CD4-positive, alpha-beta T cell treated with Interleukin-4 for 4 hours (primary cell): ENCODE measurements at places on chromosomes 5 and 9.
A peak's percentile ranks its signal among the peaks of the same experiment; 100 is the strongest.

DNA sequence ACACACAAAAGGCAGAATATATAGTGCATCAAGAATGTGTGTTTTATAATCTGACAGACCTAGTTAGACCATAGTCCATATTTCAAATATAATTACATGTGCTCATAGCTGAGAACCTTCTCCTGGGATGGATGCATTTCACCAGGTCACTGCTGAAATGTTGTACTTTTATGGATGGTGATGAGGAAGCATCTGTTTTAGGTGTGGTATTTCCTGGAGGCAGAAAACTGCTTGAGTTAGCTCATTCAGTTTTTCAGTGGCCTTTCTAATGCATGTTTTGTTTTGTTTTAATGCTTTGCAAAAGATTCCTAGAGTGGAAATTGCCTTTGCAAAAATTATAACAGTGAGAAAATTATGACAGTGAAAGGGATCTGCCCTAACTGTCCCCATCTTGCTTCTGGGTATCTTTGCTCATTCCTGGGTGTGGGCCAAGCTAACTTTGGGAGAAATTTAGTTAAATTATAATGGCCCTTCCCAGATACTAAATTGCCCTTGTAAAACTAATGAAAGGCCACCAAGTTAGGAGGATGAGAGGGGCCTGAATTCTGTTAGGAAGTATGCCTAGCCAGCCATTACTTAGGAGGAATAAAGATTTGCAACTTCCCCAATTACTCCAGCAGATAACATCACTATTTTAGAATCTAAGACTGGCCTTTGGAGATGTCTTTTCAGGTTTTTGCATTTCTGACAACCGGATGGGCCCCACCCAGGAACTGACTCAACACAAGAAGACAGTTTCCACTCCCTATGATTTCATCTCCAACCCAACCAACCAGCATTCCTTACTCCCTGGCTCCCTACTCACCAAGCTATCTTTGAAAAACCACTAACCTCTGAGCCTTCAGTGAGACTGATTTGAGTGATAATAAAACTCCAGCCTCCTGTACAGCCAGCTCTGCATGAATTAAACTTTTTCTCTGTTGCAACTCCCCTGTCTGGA lies 7.0 kb upstream of the IL12B start:
- DNase-seq, result peak; percentile 77

- DNase-seq, result peak; percentile 19
These were observed 64.2 kb downstream of the KLF4 start for GRCh38 chr9:107425101-107426025.

DNA sequence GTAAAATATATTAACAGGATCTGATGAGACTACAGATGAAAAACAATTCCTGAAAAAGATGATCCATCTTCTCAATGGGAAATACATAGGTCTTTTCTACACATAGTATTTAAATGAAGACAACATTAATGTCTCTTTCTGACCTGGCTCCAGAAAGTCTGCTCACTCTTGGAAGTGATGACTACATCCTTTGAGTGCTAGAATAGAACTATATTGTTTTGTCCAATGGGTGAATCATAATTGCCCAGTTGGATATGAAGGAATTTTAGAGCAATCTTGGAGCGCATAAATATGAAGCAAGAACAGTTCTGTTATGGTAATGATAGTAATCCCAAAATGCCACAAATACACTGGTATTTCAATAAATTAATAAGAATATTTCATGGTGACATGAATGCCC lies 322.1 kb downstream of the DEPDC1B start:
- no peak for DNase-seq

- no peak for DNase-seq
These were observed 383.0 kb downstream of the DIRAS2 start for GRCh38 chr9:90259311-90260246.

DNA sequence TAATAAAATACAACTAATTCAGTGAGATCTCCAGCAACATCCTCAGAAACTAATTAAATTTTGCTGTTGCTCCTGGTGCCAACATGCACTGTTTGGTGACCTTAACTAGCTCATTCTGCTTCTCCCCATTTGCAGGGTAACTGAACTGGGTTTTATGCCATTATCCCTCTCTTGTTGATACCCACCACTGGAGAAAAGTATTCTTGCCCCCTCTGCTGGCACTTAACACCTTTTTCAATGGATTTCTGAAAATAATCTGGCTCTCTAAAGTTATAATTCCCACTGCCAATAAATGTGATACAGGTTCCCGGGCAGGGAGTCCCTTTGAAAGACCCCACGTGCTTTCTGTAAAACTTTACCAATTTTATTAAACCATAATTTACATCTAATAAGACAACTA lies 394.3 kb downstream of the OSTF1 start:
- DNase-seq, result no peak

- peak; percentile 2 for DNase-seq
These were observed 156.4 kb upstream of the RASEF start for GRCh38 chr9:83219154-83219923.

DNA sequence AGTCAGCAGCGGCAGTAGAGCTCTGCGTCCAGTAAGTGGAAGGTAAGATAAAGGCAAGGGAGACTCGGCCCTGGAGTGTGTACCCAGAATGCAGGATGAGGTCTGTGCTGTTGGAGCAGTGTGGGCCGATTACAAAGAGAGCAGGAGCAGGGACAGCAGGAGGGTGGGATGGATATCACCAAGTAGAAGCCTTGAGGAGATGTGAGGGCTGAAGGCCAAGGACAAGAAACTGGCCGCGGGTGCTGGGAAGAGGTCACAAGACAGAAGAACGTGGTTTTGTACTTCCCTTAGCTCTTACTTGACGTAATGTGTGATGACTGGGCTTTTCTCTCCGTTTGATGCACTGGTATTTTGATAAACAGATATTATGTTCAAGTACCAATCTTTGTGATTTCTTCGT lies 43.7 kb downstream of the OR2V1 start:
- DNase-seq, result no peak

DNA sequence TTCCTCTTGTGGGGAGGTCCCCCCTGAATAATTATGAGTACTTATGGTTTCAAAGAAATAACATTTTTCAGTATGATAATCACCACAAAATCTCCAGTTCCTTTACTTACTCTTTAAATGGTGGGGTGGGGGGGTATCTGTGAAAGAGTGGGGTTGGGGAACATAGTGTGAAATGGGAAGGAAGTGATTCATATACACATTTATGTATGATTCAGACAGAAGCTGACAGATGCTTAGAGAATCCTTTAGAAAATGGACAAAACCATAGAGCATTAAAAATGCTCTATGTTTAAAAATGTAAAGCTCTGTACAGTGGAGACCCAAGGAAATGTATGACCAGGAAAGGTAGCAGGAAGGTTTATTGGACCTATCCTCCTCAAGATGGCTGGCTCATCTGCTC lies 267.5 kb upstream of the GRIA1 start:
- no peak for DNase-seq

- peak; percentile 45 for DNase-seq
These were observed 1468.0 kb downstream of the FOXD4L5 start for GRCh38 chr9:63816751-63817621.

GRCh38 chr9:6214903-6215302 lies 704 bp upstream of the IL33 start:
- DNase-seq, result no peak

GRCh38 chr5:127398508-127398907 lies 107.9 kb downstream of the MEGF10 start:
- no peak for DNase-seq

DNA sequence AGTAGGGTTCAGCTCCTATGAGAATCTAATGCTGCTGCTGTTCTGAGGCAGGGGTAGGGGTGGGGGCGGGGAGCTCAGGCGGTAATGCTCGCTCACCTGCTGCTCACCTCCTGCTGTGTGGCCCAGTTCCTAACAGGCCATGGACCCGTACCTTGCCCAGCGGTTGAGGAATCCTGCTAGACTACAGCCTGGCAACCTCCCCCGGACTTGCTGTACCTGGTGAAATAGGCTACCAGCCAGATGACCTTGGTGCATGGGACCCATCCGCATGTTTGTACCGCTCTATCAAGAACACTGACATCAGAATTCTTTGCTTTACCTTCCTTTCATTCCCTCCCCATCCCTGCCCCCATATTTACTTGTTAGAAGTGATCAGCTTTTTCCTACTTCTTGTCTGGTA lies 15.3 kb downstream of the IL31RA start:
- DNase-seq, result no peak

DNA sequence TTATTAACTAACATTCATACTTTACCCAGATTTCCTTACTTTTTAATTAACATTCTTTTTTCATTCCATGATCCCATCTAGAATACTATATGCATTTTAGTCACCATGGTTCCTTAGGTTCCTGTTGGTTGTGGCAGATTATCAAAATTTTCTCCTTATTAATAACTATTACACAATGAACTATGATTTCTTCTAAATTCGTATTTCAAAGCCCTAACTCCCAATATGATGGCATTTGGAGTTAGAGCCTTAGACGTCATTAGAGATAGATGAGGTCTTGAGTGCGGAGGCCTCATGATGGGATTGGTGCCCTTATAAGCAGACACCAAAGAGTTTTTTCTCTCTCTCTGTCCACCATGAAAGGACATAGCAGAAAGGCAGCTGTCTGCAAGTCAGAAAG lies 485.4 kb downstream of the TLR4 start:
- DNase-seq, result no peak
